ENCODE measurements at places on chromosomes 16 and 17.

DNA sequence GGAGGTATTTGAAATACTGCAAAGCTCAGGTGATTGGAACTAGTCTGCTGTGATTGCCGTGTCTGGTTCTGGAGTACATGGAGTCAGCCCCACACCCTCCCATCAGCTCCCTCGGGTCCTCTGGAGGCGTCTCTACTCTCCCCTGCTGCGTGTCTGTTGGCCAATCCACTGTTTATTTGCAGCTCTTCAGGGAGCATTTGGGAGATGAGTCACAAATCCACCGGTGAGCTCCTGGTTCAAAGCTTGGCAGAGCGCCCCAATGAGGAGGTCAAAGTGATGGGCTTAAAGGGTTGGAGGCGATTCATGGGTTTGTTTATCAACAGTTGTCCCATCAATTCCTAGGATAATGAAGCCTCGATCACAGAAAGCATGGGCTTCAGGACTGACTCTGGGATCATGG is 14.6 kb downstream of the CALB2 start:
- peak; percentile 4 for DNase-seq

- no peak for DNase-seq
Measured at GRCh38 chr16:945271-946047, 25.3 kb downstream of the LMF1 start.

GRCh38 chr16:84943620-84944019 is 67.7 kb downstream of the ZDHHC7 start:
- no peak for DNase-seq

DNA sequence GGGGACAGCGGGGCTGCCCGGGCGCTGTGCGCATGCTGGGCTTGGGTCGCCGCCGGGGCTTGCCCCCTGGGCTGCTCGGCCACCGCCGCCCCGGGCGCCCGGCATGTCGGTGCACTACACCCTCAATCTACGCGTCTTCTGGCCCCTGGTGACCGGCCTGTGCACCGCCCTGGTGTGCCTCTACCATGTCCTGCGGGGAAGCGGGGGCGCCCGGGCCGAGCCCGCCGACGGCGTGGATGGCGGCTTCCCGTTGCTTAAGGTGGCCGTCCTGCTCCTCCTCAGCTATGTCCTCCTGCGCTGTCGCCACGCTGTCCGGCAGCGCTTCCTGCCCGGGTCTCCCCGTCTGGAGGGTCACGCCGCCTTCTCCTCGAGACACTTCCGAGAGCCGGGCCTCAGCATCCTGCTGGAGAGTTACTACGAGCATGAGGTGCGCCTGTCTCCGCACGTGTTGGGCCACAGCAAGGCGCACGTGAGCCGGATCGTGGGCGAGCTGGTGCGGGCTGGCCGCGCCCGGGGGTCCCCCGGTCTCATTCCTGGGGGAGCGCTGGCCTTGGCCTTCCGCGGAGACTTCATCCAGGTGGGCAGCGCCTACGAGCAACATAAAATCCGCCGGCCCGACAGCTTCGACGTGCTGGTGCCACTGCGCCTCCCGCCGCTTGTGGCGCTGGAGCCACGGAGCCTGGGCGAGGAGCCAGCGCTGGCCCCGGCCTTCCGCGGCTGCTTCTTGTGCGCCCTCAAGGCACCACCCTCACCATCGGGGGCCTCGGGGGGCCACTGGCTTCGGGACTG is 789 bp downstream of the ITPRIPL2 start:
- DNase-seq = peak; percentile 72

DNA sequence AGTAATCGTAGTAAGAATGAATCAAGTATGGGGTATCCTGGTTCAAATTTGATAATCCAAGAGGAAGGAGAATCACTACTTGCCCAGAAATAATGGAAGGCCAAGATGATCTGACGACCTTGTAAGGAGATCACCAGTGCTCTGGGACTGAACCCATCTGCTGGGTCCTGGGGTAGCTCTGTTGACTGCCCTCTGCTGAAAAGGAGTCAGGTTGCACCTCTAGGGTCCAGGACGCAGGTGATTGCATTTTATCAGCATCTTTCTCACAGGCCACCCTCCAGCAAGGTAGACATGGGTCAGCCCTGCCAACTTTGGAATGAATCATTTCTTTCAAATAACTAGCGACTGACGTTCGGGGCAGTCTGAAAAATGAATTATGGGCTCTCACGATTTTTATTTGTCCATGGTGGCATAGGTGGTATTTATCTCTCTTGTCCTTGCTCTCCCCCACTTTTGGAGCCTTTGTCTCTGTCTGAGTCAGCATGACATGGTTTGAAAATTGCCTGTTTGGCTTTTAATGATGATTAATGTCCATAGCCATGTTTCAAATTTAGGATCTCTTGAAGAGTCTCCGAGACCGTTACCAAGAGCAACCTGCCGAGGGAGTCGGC is 163.7 kb downstream of the MSI2 start:
- no peak for DNase-seq

- DNase-seq = no peak
Measured at GRCh38 chr17:79325709-79326430, 251.2 kb downstream of the ENGASE start.
